ENCODE measurements at places on chromosomes 1 and 21.

DNA sequence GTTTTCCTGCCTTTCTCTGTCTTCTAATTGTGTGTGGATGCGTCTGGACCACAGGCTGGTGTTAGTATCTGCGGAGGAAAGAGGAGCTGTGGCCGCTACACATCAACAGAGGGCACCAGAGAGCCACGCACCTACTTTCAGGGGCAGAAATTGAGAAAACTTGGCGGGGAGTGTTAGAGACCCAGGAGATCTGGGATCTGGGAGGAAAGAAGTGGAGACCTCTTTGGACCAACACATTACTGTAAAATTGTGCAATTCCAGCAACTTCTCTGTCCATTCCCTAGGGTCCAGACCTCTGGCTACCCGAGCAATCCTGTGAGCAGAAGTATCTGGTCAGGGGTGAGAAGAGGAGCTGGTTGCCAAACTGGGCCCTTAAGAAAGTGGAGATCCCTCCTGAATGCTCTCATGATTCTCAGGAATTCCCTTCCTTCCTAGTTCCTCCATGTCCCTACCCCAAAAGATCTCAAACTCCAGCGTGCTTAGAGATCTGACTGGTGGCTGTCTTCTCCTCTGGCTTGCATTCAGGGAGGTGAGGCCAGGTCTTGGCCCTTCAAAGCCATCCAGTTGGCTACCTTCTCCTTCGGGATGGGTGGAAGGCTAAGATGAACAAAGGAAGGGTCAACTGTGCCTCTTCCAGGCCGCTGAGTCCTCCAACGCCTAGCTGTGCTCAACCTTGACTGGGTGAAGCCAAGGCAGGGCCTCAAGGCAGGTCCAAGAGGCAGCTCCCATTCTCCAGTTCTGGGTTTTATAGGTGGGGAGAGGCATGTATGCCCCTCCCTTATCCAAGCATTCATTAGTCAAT, 1.2 kb upstream of the KIRREL1 start:
- DNase-seq: peak; percentile 74

DNA sequence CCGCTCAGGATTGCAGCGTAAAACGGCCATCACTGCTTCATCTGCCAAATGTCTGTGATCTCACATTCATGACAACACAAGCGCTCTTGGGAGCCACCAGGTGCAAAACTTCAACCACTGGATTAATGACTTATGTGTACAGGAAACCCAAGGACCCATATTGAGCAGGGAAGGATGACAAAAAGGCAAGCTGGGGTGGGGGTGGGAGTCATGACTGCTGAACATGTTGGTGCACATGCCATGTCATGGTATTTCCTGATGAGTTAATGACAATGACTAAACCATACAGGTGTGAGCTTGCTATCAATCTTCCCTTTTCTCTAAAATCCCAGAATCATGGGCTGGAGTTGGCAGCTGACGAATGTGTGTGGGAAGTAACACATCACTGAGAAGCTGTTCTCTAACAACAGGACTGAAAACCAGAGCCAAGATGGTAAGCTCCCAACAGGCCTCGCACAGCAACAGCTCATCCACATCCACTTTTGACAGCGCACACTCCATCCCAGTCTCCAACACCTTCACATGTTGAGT, 3.1 kb upstream of the SH2D5 start:
- no peak for DNase-seq

- DNase-seq: no peak
These were observed 63.1 kb upstream of the CNN3 start for GRCh38 chr1:94989911-94990473.

DNA sequence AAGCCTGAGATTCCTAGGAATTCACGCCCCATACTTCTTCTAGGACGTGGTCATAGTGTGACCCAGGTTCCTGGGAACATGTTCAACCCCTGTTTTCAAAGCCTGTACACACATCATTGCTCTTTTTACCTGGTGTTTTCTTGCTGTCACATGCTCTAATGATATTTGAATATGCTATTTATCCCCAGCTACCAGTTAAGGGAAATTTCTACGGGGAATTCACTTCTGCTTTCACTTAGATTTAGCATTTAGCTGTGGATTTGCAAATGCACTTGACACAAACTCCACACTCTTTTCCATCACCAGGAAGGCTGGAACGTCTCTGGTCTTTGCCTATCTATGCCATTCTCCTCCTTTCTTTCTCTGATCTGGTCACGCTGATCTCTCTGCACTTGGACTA, 11.3 kb upstream of the SAMSN1 start:
- no peak for DNase-seq

- peak; percentile 94 for DNase-seq
These were observed 4.0 kb downstream of the GLMP start for GRCh38 chr1:156291226-156292061.

DNA sequence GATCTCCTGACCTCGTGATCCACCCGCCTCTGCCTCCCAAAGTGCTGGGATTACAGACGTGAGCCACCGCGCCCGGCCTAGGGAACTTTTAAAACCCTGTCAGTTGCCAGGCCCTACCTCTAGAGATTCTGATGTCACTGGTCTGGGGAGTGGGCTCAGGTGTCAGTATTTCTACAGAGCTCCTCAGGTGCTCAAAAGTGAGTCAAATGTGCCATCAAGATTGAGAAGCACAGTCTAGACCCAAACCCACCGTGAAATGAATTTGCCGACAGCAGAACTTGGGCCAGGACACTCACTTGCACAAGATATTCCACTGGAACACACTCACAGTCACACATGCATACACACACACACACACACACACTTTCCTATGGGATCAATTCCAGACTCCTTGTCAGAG, 215.5 kb downstream of the RRAGC start:
- DNase-seq: no peak

DNA sequence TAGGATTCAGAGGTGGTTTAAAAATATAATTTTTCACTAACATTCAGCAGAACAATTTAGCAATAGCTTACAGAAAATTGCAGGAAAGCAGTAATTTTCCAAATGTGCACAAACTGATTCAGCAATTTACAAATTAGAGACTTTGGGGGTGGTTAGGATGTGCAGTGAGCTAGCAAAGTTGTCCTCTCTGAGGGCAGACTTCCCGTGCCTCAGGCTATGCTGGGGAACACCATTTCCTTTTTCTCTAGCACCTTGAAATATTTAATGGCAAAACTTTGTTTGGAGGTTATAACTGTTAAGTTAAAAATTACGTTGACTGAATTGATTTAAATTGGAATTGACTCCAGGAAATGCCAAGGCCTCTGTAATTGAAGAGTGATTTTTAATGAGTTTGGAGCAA, 258.9 kb downstream of the PTBP2 start:
- DNase-seq: no peak

GRCh38 chr1:56904663-56905397, 50.2 kb downstream of the C8A start:
- DNase-seq: no peak

DNA sequence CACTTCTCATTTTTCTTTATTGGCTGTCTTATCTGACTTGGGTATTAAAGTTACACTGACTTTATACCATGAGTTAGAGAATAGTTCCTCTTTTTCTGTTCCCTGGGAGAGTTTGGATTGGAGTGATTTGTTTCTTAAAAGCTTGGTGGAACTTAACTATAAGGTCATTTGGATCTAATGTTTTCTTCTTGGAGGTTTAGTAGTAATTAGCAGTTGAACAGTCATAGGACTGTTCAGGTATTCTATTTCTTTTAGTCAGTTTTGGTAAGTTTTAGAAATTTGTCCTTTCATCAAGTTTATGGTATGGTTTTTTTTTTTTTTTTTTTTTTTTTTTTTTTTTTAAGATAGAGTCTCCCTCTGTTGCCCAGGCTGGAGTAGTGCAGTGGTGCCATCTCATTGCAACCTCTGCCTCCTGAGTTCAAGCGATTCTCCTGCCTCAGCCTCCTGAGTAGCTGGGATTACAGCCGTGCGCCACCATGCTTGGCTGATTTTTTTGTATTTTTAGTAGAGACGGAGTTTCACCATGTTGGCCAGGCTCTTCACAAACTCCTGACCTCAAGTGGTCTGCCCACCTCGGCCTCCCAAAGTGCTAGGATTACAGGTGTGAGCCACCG, 6.3 kb downstream of the TTC3 start:
- no peak for DNase-seq

- DNase-seq: no peak
These were observed 143.5 kb downstream of the DMRTA2 start for GRCh38 chr1:50279622-50280330.

DNA sequence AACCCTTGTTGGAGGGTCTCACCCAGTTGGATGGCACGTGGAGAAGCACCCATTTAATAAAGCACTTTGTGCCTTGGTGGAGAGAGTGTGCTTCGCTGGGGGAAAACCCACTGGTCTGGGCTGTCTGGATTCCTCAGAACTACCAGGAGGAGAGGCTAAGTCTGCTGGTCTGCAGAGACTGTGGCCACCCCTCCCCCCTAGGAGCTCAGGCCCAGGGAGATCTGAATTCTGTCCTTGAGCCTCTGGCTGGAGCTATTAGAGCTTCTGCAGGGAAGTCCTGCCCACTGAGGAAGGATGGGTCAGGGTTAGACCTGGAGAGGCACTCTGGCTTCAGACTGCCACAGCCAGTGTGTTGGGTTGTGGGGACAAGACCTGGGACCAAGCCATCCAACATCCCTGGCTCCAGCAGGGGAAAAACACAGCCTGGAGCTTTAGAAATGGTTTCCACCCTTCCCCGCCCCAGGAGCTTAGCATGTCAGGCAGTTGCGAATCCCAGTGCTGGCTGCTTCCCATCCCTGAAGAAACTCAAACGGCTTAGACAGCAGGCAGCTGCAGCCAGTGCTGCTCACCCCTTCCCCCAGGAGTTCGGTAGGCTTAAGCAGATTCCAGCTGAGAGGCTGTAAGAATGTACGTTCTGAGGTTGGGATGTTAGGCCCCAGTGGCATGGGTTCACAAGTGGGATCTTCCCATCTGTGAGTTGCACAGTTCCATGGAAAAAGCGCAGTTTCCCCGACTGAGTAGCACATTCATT, 288.3 kb downstream of the TGFB2 start:
- peak; percentile 17 for DNase-seq

GRCh38 chr1:231315887-231316286, 21.8 kb downstream of the EXOC8 start:
- peak; percentile 30 for DNase-seq

DNA sequence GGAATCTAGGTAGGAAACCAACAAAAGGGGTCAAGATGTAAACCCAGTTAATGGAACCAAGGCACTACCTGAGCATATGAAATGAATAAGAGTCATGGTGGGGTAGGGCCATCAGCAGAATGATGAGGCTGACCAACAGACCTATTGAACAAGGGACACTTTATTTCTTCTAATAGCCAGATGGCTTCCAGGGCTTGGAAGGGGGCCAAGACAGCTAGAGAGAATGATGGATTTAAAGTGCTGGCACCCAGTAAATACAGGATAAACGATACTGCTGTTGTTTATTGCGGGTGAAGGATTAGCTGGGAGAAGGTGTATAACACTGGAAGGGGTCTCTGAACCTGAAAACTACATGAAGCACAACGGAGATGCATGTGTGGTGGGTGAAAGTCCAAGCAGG, 15.6 kb downstream of the DDAH1 start:
- DNase-seq: no peak

GRCh38 chr1:227318853-227319607, 738 bp upstream of the CDC42BPA start:
- peak; percentile 66 for DNase-seq

- no peak for DNase-seq
These were observed 394.9 kb downstream of the HHAT start for GRCh38 chr1:210723646-210724045.

GRCh38 chr1:23483321-23484252, at the start of gene ASAP3:
TSS of gene ASAP3 (minus strand) at chr1:23484179. CDS start at chr1:23484133, 46 bp downstream.
- peak; percentile 46 for DNase-seq

GRCh38 chr1:30778154-30778978, 20.8 kb upstream of the LAPTM5 start:
- DNase-seq: peak; percentile 54

GRCh38 chr1:109193653-109194590, 19.8 kb upstream of the SARS1 start:
- DNase-seq: peak; percentile 74

DNA sequence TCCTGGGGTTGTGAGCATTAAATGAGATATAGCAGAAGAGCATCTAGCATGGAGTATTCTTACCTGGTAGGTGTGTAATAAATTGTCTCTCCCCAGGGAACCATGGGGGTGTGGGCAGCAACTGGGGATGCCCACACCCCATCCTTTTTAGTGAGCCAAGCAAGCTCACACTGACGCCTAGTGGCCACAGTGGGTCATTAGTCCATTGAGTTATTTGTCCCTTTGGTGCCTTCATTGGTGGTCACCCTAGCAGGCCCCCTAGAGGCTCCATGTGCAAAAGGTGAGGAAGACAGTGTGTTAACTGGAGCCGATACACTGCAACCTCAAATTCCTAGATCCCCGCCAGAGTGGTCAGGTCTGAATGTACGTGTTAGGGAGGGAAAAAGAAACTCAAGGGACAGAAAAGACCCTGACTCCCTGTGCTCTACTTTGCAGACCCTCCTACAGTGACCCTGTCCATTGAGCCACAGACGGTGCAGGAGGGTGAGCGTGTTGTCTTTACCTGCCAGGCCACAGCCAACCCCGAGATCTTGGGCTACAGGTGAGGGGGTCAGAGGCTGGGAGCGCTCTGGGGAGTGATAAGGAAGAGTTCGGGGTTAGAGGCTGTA, 93.3 kb upstream of the CD1D start:
- peak; percentile 58 for DNase-seq

DNA sequence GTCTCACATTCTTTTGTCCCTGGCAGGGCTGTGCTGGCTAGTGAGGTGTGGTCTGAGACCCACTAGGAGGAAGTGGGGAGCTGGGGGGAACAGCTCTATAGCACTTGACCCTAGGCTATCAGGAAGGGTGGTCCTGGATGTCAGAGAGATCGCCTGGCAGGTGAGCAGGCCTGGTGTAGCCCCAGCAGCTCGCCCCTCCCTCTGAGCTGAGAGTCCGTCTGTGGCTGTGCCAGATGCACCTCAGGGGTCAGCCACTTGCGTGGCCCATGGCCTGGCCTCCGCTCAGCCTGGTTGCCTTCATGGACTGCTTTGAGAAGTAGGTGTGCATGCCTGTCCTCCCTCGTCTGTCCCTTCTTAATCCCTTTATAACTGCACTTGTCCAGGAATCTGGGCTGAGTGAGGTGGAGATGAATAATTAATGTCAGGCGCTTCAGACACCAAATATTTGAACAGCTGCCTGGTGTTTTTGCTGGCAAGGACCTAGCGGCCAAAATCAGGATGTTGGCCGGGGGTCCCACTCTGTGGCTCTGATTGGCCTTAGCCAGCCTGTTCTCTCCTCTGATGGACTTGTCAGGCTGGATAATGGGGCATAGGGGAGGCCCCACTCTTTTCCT, 30.5 kb downstream of the TMEM53 start:
- no peak for DNase-seq

DNA sequence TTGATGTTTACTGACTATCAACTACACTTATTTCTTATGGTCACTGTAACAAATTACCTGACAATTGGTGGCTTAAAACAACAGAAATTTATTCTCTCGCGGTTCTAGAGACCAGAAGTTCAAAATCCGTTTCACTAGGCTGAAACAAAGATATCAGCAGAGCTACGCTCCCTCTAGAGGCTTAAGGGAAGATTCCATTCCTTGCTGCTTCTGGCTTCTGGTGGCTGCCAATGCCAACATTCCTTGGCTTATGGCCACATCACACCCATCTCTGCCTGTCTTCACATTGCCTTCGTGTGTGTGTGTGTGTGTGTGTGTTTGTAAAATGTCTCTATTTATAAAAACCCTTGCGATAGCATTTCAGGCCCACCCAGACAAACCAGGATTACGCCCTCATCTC, 66.4 kb downstream of the LMX1A start:
- no peak for DNase-seq

Measured in colonic mucosa (tissue), 4 donors.